ENCODE measurements at places on chromosomes 13 and 19.
A peak's percentile ranks its signal among the peaks of the same experiment; 100 is the strongest.

DNA sequence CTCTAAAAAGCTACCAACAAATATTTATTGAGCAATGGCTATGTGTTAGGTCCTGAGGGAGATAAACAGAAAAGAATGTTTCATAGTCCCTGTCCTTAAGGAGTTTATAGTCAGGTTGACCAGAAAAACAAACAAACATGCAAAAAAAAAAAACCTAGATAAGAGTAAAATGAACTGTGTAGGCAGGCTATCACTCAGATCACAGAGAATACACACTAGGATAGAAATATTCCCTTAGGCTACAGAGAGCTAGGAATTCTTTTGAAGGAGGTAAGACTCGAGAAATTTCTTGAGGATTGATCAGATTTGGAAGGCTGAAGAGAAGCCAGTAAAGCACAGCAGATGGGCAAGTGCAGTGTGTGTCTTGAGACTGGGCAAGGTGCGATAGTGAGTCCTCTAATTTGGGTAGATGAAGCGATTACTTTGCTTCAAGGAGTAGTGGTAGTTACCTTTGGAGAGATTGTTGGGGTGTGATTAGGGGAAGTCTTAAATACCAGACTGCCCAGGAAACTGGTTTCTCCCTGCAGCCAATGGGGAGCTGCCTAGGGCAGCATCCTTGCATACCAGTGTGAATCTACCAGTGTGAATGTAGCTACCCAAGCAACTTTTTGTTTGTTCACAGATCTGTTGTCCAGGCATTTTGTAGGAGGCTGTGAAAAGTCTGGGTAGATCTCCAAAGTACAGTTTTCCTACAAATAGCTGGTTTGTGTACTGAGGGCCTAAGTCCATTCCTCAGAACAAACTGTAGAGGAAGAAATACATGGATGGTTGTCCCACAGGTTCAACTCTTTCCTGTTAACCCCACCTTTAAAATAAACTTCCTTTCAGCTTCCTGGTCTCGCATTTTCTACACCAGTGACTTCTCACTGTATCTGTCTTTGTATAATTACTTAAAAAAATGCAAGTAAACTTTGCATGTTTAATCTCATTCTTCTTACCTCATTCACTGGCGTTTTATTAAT lies 314.1 kb downstream of the KLF5 start:
- DNase-seq = no peak

GRCh38 chr13:52892925-52893324 lies 44.5 kb upstream of the PCDH8 start:
- no peak for DNase-seq

- DNase-seq = no peak
Measured at GRCh38 chr19:21463449-21464105, 41.8 kb upstream of the ZNF429 start.

- DNase-seq = peak; percentile 63
Measured at GRCh38 chr19:47729468-47729798, 15.9 kb upstream of the NOP53 start.

DNA sequence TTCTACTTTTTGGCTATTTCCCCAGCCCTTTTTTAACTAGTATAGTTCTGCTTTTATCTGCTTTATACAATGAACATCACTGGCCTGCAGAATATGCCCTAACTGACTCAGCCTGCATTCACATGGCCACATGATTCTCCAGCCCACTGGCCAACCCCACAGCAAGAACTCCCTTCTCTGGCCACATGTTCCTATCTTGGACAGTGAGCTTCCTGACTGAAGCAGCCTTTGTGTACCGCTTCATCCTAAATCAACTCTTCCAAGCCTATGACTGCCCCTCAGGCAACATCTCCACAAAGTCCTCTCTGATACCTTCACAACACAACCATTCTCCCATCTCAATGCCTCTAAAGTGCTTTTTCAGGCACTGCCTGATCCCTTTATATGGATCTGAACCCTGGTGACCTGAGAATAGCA lies 214.1 kb downstream of the COL4A1 start:
- DNase-seq = no peak

GRCh38 chr13:94515374-94515773 lies 35.9 kb upstream of the DCT start:
- DNase-seq = no peak

GRCh38 chr13:76641056-76641455 lies 245.1 kb downstream of the KCTD12 start:
- DNase-seq = no peak

DNA sequence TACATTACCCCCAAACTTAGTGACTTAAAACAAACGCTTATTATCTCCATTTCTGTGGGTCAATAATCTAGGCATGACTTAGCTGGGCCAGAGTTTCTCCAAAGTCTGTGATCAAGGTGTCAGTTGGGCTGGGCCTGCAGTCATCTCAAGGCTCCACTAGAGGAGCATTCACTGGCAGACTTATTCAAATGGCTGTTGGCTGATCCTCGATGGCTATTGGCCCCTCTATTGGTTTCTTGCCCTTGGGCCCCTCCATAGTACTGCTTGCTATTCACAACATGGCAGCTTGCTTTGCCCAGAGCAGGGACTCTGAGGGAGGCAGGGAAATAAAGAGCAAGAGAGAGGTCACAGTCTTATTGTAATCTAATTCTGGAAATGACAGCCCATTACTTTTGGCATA lies 57.6 kb downstream of the RCBTB2 start:
- DNase-seq = no peak

- DNase-seq = peak; percentile 12
Measured at GRCh38 chr19:46537136-46538097, 41.8 kb upstream of the PNMA8B start.

DNA sequence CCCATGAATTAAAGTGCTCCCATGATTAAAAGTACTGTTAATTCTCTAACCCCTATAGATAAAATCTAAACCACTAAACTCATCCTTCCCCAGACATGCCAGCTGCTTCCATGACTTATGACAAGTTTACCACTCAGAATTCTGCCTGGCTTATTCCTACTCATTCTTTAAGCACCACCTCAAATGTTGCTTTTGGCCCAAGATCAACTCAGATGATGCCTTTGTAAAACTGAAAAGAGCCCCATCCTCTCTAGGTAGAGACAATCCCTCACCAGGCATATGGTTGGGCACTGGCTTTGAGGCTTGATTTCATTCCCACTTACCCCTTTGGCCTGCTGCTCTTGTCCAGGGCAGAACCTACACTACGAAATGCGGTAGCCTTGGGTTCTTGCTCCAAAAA lies 250.0 kb downstream of the DNAJC15 start:
- no peak for DNase-seq

DNA sequence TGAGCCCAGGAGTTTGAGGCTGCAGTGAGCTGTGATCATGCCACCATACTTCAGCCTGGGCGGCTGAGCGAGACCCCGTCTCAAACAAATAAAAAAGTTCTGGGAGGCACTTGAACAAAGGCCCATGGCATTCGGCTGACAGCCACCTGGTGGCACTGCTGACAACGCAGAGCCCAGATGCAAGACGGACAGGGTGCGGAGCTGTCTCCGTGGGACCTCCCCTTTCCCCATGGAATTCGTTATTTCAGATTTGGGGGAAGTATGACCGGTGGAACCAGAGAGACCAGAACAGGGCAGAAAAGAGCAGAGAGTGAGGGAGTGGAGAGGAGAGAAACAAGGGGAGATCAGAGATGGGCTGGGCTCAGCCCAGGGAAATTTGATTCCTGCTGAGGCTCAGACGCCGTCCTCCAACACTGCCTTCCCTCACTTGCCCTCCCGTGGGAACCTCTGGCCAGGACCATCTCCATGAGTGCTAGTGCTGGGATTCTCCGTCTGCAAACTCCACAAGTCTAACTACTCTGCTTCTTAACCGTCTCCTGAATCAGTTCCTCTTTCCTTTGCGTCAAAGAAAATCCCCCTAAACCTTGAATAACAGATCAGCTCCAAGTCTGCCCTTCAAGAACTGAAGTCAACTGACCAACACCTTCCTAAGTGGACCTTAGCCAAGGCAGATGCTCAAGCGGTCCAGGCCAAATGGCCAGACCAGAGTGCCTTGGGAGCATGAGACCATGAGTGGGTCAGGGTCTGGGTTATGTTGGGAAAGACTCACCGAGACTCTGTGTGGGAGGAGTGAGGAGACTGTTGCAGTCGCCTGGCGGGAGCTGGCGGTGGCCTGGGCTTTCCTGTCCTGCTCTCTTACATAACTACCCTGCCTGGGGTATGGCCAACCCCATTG lies 11.9 kb upstream of the ATF5 start:
- DNase-seq = no peak

GRCh38 chr19:4495471-4495870 lies 22.8 kb downstream of the PLIN4 start:
- no peak for DNase-seq

- DNase-seq = no peak
Measured at GRCh38 chr13:23288995-23289394, 108.2 kb downstream of the SGCG start.

DNA sequence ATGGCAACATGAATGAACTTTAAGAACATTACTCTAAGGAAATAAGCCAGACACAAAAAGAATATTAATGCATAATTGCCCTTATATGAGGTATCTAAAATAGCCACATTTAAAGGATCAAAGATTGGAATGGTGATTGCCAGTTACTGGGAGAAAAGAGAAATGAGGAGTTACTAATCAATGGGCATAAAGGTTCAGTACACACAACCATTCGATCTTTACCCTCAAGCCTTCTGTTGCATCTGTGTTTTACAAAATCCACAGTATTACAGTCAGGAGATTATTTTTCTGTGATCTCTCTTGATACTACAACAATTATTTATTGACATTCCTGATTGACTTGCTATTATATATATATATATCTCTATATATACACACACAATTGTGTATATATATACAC lies 310.0 kb upstream of the SLITRK5 start:
- DNase-seq = no peak

DNA sequence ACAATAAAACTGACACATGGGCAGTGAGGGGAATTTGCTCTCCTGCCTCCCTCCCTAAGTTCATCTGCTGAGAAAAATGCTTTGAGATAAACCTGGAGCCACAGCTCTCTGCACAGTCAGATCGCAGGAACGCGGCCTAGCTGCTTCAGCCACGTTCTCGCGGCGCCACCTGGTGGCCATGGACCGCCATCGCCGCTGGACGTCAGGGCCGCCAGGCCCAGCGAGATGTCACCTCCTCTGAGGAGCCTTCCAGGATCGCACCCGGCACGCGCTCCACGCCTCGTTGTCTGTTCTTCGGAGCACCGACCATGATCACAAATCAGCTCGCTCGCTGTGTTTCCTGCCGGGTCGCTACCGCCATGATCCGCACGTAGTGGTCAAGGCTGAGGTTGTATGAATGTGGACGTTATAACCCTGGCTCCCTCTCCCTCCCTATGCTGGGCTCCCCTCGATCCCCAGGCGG lies 20.6 kb upstream of the USP29 start:
- DNase-seq = peak; percentile 17

- DNase-seq = no peak
Measured at GRCh38 chr13:109718726-109719125, 67.7 kb downstream of the IRS2 start.

- peak; percentile 31 for DNase-seq
Measured at GRCh38 chr19:43826787-43827754, at the start of gene ZNF283. ZNF283 (plus strand) TSS chr19:43827321; CDS start chr19:43833505, 6,184 bp downstream.

DNA sequence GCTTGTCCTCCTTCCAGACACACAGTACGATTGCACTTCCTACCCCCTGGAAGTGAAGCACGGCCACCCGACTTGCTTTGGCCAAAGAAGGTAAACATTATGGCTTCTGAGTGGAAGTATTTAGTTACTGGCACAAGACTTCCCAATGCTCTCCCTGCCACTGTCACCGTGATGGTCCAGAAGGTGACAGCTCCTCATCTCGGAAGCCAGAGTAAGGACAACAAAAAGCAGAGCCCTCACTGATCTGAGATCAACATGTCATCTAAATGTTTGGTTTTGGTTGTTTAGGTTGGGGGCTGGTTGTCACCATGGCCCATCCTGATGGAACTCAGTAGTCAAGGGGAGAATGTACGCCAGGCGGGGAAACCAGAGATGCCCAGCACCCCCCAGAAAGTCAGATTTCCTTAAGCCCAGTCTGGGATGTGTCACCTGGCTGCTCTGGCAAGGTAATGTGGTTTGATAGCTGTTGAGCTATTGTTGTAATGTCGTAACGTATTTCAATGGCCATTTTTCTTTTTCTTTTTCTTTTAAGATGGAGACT lies 170.1 kb upstream of the ZNF536 start:
- DNase-seq = no peak

GRCh38 chr13:85543144-85543543 lies 256.1 kb downstream of the SLITRK6 start:
- DNase-seq = no peak

DNA sequence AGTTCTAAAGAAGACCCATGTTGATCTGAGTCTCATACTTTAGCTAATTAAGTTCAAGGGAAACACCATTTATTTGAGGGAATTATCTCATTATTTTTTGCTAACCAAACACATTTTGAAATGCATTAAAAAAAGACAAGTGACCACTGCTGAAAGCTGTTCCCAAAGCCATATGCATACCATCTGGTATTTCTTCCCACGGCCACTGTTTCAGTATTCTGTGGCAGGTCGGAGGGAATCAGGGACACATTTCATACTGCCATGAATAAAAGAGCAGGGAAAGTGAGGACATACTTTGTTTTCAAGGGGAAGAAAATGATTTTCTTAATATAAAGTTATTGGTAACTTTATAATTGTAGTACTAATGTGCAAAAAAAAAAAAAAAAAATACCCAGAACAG lies 401.2 kb downstream of the HS6ST3 start:
- DNase-seq = no peak

GRCh38 chr19:29405728-29405995 lies 120.1 kb upstream of the VSTM2B start:
- no peak for DNase-seq

GRCh38 chr19:49364083-49364737 lies 533 bp downstream of the DKKL1 start:
- DNase-seq = no peak

DNA sequence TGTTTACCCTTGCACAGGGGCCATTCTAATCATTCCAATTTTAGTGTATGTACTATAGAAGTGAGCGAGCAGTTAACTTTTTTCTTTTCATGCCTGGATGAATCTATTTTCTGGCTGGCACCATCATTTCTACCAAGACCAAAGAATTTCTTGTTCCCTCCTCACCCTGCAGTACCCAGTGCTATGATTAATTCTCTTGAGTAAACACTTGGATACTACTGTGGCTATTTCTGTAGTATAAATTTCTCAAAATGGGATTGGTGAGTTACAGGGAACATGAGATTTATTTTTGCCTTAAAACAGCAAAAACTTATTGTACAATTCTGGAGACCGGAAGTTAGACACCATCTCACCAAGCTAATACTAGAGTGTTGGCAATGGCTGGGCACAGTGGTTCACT lies 7.6 kb downstream of the ZNF446 start:
- DNase-seq = no peak

- DNase-seq = peak; percentile 56
Measured at GRCh38 chr13:46321494-46322225, 65.4 kb downstream of the RUBCNL start.

DNA sequence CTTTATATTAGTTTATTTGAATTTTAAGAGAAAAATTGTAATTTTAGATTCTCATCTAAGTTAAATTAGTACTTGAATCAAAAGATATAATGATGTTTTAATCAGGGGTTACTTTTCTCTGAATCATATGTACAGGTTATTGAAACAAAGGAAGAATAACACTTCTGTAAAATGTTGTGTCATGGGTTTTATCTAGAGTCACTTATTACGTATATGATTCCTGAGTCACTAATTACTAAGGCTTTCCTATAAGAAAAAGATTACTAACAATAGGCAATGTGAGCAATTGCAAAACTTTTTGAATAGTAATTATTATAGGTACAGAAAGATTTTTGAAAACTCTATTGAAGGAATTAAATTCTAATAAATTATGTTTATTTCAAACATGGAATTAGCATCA lies 99.2 kb upstream of the KLF5 start:
- DNase-seq = no peak

- DNase-seq = no peak
Measured at GRCh38 chr19:43316591-43317319, 36.7 kb upstream of the CD177 start.

GRCh38 chr19:53978975-53979801 lies 12.2 kb upstream of the CACNG6 start:
- no peak for DNase-seq
